ENCODE measurements at places on chromosomes 13 and 19. TPM values are rescaled to one million over a fixed set of nuclear protein-coding genes. Genes with fewer than 3 reads are reported as not detected.

Gene BRSK1
- 3.5 TPM for total RNA-seq

Gene CEACAM8
- 0.27 TPM for total RNA-seq

Gene PPP1R13L
- 2.7 TPM for total RNA-seq

Gene GZMM
- total RNA-seq: 0.27 TPM

Gene ITGBL1
- total RNA-seq: not detected

Gene UGGT2
- total RNA-seq: 6.5 TPM

Gene STAP2
- 3.8 TPM for total RNA-seq

Gene CALR3
- not detected for total RNA-seq

All from hematopoietic multipotent progenitor cell (in vitro differentiated cells).